ENCODE measurements at places on chromosomes 5 and 9. TPM values are rescaled to one million over a fixed set of nuclear protein-coding genes. Genes with fewer than 3 reads are reported as not detected.

- no peak overlapping the region for H3K27ac ChIP-seq
- no peak overlapping the region for H3K4me3 ChIP-seq
- H3K4me1 ChIP-seq, result no peaks in the 10 kb centered on the region
- H3K36me3 ChIP-seq, result peaks cover 3% of the 10 kb centered on the region
- no peaks in the 10 kb centered on the region for H3K27me3 ChIP-seq
- no peak for DNase-seq
Measured at GRCh38 chr5:81171769-81172168, 61.4 kb upstream of the CKMT2 start.

DNA sequence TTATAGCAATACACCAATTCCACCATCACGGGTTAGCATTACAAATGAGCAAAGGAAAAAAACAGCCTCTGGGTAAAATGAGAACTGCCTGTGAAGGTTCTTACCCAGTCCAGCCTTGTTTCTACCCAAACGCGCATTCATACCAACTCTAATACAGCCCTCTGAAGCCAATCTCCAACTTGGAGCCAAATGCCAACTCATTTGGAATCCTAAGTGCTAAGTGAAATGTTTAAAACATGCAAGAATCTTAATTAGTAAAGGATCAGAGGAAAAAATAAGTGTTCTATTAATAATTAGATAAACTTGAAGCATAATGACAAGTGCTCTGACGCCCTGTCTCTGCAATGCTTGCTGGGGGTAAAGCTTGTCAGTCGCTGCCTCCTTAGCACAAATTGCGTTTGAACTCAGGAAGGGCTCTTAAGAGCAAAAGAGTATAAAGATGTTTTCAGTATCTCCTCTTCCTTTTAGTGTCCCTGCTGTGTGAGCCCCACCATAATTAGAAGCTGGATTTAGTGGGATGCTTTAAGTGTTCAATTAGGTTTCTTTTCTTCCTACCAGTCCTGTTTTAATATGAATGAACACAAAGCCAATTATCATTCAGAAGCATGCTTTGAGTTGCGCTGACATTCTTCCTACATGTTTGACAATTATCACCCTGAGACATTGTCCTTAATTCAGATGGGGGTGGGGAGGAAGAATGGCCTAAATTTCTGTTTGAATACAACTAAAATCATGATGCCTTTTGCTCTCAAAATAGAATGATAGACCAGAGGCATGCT is 537.6 kb downstream of the DTWD2 start:
- no peak for DNase-seq
- no peaks in the 10 kb centered on the region for H3K4me1 ChIP-seq
- no peaks in the 10 kb centered on the region for H3K27me3 ChIP-seq
- H3K36me3 ChIP-seq, result no peaks in the 10 kb centered on the region

The IL33 gene
- total RNA-seq, result not detected

The FYB1 gene
- 131 TPM for total RNA-seq

- H3K27ac ChIP-seq, result peak overlapping the region; percentile 11
- no peak overlapping the region for H3K4me3 ChIP-seq
- H3K27me3 ChIP-seq, result no peaks in the 10 kb centered on the region
Measured at GRCh38 chr5:143004361-143005145, 234.4 kb downstream of the ARHGAP26 start.

The TMEM174 gene
- not detected for total RNA-seq

DNA sequence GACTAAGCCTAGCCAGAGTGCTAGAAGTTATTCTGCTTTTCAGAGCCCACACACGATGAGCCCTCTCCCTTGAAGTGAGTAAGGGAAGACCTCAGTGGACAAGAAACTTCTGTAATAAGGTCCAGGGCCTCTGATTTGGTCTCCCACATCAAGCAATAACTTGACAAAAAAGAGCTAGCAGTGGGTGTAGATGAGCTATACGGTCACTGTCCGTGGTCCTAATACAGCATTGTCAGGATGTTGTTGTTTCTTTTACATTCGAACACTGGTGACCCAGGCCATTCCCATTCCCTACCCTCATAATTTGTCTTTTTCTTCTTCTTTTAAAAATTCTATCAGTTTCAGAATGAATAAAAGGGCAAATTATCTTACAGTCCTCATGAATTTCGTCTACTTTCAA is 5.2 kb downstream of the PCSK1 start:
- H3K4me1 ChIP-seq, result peaks cover 16% of the 10 kb centered on the region
- DNase-seq, result no peak
- no peak overlapping the region for H3K4me3 ChIP-seq
- peaks cover under 1% of the 10 kb centered on the region for H3K36me3 ChIP-seq
- peaks cover 53% of the 10 kb centered on the region for H3K27me3 ChIP-seq

- H3K4me1 ChIP-seq, result no peaks in the 10 kb centered on the region
- H3K4me3 ChIP-seq, result no peak overlapping the region
- DNase-seq, result no peak
- peaks cover 2% of the 10 kb centered on the region for H3K36me3 ChIP-seq
Measured at GRCh38 chr9:101639785-101640665, 45.3 kb upstream of the PPP3R2 start.

GRCh38 chr5:17860660-17861315 is 226.5 kb downstream of the TAF11L14 start:
- no peak for DNase-seq
- H3K27ac ChIP-seq, result no peak overlapping the region
- no peaks in the 10 kb centered on the region for H3K36me3 ChIP-seq
- no peaks in the 10 kb centered on the region for H3K27me3 ChIP-seq
- H3K4me3 ChIP-seq, result no peak overlapping the region

- peaks cover 51% of the 10 kb centered on the region for H3K4me1 ChIP-seq
- H3K27ac ChIP-seq, result no peak overlapping the region
- no peak overlapping the region for H3K4me3 ChIP-seq
- no peaks in the 10 kb centered on the region for H3K27me3 ChIP-seq
Measured at GRCh38 chr5:143226872-143227271, 176.6 kb downstream of the NR3C1 start.

- no peak for DNase-seq
- H3K27me3 ChIP-seq, result peaks cover 11% of the 10 kb centered on the region
- H3K36me3 ChIP-seq, result no peaks in the 10 kb centered on the region
- no peaks in the 10 kb centered on the region for H3K4me1 ChIP-seq
- H3K4me3 ChIP-seq, result no peak overlapping the region
Measured at GRCh38 chr5:102700916-102701315, 54.2 kb upstream of the PAM start.

DNA sequence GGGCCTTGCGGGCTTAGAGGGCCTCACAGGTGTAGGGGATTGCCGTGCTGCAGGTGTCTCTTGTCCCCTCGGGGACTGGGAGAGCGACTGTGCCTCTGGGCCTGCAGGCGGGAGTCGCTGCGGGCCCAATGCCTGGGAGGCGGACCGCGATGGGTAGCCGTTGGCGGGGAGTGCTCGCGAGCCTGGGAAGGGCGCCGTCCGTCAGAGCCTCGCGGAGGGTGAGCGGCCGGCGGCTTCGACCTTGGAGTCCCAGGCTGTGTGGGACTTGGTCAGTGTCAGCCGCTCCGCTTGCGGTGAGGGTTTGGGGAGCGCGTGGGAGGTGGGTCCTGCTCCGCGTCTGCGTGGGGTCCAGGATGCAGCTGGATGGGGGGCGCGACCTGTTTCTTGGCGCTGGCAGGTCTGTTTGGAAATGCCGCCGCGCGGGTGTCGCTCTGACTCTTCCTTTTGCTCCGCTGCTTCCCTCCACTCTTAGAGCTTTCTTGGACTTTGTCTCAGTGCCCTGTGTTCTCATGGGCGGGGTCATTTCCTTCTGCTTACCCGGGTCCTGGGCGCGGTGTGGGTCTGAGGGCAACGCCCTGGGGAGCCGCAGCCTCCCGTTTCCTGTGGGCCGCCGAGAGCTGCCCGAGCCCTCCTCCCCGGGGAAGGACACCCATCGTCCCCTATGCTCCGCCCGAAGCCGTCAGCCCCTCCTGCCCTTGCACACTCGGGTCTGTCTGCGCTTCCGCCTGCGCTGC is 88.9 kb upstream of the CACNA1B start:
- DNase-seq, result no peak
- H3K27ac ChIP-seq, result no peak overlapping the region
- peaks cover 2% of the 10 kb centered on the region for H3K36me3 ChIP-seq
- no peak overlapping the region for H3K4me3 ChIP-seq
- H3K4me1 ChIP-seq, result no peaks in the 10 kb centered on the region

GRCh38 chr9:89822996-89823395 is 218.2 kb downstream of the GADD45G start:
- H3K27ac ChIP-seq, result no peak overlapping the region
- no peak for DNase-seq
- peaks cover 10% of the 10 kb centered on the region for H3K4me1 ChIP-seq
- no peaks in the 10 kb centered on the region for H3K27me3 ChIP-seq
- H3K4me3 ChIP-seq, result no peak overlapping the region

The ZNF367 gene
- 22.6 TPM for total RNA-seq

The CNTNAP3B gene
- total RNA-seq, result not detected

The OR1Q1 gene
- not detected for total RNA-seq

GRCh38 chr9:20312732-20313131 is 309.6 kb downstream of the MLLT3 start:
- H3K4me1 ChIP-seq, result peaks cover 50% of the 10 kb centered on the region
- DNase-seq, result no peak
- no peak overlapping the region for H3K27ac ChIP-seq
- no peaks in the 10 kb centered on the region for H3K36me3 ChIP-seq
- no peak overlapping the region for H3K4me3 ChIP-seq

The RANBP3L gene
- 0.35 TPM for total RNA-seq

The PCDHB8 gene
- not detected for total RNA-seq

DNA sequence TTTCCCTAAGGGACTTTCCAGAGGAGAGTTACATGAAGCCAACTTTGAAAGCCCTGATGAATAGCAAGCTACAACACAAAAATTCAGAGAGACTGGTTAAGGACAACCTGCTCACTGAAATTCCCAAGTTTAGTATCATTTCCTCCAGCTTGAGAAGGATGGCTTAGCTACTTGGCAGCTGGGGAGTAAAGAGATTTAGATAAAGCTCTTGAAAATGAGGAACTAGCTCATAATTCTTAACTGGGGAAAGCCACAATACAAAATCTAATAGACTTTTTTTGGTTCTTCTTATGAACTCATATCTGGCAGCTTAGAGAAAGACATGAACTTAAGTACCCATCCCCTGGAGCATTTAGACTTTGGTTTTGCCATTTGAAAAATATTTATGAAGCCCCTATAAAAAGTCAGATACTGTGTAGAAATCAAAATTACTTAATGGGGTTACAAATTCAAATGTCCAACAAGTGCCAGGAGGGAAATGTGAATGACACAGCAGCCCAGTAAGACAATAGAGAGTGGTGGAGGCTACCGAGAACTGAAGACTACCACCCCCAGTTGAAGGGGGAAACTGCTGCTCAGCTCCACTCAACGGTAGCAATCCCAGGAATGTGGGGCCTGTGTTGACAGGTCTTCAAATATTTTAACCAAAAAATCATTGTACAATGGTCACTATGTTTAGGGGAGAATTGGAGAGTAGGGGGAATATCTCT is 79.4 kb upstream of the ADRB2 start:
- H3K4me3 ChIP-seq, result no peak overlapping the region
- H3K27ac ChIP-seq, result no peak overlapping the region
- no peaks in the 10 kb centered on the region for H3K36me3 ChIP-seq
- DNase-seq, result no peak
- peaks cover 27% of the 10 kb centered on the region for H3K27me3 ChIP-seq
- no peaks in the 10 kb centered on the region for H3K4me1 ChIP-seq

The SLC45A2 gene
- total RNA-seq, result not detected

The STOML2 gene
- total RNA-seq, result 169 TPM

The GCNT4 gene
- 4.5 TPM for total RNA-seq

The IL3 gene
- total RNA-seq, result 6.2 TPM

GRCh38 chr9:109604131-109604530 is 106.0 kb upstream of the PTPN3 start:
- H3K27me3 ChIP-seq, result peaks cover 11% of the 10 kb centered on the region
- no peak overlapping the region for H3K27ac ChIP-seq
- no peaks in the 10 kb centered on the region for H3K36me3 ChIP-seq
- no peak for DNase-seq

All from activated T-cell treated with anti-CD3 and anti-CD28 coated beads, Interleukin-2, amount 50 U/mL, for 72 hours (primary cell).